GM12891 (cell line): ENCODE measurements at places on chromosomes 2 and 18.

- DNase-seq = peak; percentile 17
Observed at GRCh38 chr18:21853016-21853415, 112.4 kb downstream of the MIB1 start.

- no peak for DNase-seq
Observed at GRCh38 chr2:176122052-176122682, 352 bp upstream of the HOXD9 start.

DNA sequence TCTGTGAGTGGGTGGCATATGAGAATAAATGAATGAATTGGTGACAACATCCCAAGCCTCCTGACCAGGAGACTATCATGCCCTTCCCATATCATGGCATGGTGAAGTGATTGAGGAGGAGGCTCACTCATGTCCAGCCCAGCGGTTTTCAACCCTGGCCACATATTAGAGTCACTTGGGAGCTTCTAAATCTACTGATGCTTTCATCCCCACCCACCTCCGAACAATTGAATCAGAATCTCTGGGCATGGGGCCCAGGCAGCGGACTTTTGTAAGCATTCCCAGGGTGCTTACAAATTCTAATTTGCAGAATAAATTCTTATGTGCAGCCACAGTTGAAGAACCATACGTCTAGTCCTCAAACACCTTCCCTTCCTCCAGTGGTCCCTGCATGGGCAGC lies 81.7 kb upstream of the SEC11C start:
- DNase-seq = no peak

- no peak for DNase-seq
Observed at GRCh38 chr2:69222953-69223658, 163.9 kb downstream of the GFPT1 start.

DNA sequence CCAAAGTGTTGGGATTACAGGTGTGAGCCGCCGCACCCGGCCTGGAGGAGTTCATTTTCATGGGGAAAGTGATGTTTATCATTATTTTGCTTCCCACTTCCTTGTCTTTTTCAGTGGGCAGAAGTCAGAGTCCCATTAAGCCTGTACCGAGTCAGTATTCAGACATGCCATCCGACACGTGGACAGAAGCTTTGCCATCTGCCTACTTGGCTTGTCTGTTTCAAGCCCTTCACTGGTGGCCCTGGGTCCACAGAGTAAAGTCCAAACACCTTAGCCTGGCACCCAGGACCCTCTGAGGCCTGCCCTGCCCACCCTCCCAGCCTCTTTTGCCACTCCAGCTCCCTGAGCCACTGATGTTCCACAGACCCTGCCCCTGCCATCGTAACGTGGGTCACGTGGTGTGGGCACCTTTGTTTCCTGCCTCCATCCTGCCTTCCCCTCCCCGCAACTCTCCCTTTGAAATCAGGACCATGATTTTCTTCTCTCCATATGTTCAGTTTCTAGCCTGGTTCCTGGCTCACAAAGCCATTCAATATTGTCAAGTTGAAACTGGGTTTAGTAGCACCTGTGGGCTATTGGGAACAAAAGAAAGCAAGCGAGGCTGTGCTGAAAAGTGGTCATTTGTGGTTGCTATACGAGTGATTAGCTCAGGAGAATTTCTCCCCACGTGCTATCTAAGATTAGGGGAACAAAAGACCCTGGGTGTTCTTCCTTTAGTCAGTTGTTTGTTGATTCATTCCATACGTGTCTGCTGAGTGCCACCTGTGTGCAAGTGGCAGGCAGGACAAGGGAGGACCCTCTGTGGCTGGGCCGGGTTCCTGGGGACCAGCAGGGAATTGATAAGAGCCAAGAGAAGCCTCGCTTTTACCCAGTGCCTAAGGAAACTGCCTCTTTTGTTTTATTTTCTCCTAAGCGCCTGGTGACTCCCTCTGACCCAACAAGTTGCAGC lies 5.1 kb upstream of the ODC1 start:
- DNase-seq = no peak

DNA sequence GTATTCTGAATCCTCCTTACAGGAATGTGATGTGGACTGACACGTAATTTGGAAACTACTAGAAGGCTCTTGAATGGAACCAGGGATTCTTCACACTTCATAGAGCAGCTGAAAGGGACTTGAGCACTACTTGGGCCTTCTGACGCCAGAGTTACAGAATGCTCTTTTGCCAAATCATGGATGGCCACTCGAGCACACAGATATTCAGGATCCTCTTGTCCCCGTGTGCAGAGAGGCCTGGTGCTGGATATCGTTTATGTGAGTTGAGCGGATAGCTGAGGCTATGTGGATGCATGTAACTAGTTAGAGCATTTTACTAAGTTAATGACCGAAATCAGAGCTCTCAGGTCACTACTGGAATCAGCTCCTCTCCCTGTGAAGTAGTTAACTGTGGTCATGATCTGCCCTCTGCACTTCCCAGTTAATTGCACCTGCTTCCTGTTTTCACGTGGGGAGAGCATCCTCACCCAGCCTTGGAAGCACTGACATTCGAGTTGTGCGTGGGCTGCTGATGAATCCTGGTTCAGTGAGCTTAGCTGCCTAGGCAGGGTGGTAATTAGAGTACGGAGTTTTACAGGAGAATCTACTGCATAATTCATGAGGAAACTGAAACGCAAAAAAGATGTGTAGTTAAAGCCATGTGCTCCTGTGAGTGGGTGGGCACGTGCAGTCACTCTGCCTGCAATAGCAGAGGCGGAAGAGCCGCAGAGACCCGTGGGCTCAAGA lies 5.2 kb upstream of the TPO start:
- DNase-seq = no peak

DNA sequence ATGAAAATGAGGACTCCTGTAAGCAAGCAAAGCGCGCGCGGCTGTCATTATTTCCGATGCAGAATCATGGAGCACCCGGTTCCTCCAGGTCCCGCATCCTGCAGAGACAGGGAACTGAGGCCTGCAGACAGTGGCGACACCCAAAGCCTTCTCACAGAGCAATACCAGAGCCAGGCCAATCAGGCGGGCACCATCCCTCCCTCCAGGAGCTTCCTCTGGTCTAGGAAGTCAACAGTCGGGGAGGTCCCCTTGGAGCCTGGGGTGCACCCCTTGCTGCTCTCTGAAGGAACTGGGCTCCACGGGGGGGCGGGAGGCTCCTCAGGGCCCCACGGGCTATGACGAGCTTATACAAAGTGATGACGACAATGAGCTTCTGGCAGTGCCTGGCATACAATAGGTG lies 60.3 kb upstream of the HPCAL1 start:
- DNase-seq = no peak

DNA sequence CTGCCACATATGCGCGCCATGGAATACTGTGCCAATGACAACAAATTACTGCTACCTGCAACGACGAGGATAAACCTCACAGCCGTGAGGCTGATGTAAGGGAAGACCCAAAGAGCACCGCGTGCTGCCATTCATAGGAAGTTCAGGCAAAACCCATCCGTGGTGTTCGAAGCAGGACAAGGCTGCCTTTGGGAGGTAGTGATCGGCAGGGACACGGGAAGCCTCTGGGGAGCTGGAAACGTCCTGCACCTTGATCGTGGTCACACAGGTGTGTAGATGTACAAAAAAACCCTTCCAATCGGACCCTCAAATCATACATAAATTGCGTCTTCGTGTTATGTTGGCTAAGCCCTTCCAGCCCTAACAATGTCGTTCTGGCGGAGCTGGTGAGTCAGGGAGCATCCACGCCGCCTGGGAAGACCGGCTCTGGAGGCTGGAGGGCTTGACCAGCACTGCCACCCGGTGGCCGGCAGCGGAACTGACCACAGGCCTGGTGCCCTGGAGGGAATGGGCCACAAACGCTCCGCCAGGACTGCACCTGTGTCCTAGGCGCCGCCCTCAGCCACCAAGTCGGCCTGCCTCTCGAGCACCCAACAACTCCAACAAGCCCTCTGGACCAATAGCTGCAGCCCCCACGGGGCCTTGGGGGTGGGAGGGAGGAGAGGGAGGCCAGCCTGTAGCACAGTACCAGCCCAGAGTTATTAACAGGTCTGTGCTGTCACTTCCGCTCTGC lies 4.1 kb upstream of the NEURL3 start:
- DNase-seq = peak; percentile 77

DNA sequence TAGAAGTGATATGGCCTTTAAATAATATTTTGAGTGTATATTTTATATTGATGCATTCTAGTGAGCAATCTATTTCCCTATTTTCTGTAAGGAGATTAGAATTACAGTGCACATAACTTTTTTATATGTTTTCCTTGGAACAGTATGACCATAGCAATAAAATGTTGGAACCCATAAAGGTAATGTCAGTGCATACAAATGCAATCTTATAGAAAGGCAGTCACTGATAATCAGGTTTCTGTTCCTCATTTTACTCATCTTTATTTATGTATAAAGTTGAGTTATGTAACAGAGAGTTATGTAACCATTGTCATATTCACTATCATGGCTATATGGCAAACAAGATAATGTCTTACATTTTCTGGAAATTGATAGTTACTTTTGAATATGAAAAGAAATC lies 179.9 kb upstream of the NETO1 start:
- no peak for DNase-seq

GRCh38 chr2:72114693-72115051 lies 33.0 kb downstream of the CYP26B1 start:
- DNase-seq = no peak

DNA sequence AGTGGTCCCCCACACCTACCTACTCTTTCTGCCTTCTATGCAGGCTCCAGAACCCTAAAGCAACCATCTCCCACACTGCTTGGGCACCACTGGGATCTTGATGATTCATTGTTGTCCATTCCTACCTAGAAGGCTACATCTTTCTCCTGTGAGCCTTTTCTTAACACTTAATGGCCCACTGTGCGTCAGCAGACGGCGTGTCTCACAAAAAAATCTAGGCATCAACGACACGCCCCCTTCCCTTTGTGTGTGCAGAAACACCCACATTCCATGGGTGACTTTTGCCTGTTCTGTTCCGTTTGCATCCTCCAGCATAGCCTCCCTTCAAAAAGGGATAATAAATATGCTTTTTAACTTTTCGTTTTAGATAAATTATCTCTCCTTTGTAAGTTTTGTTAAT lies 99.7 kb upstream of the CYRIA start:
- DNase-seq = no peak

GRCh38 chr2:116706396-116706795 lies 1108.1 kb upstream of the DDX18 start:
- DNase-seq = no peak

GRCh38 chr2:176934131-176934530 lies 278.5 kb upstream of the HNRNPA3 start:
- no peak for DNase-seq

GRCh38 chr2:237309011-237309410 lies 105.0 kb downstream of the COL6A3 start:
- DNase-seq = no peak

GRCh38 chr2:241904011-241904718 lies 34.6 kb downstream of the RTP5 start:
- DNase-seq = no peak

- no peak for DNase-seq
Observed at GRCh38 chr2:64019975-64020528, 824 bp upstream of the VPS54 start.
